ENCODE measurements at places on chromosomes 11 and 22. TPM values are rescaled to one million over a fixed set of nuclear protein-coding genes. Genes with fewer than 3 reads are reported as not detected.

- no peak for DNase-seq
These were observed 6.0 kb upstream of the SLC35C1 start for GRCh38 chr11:45798793-45799441.

- no peak for DNase-seq
These were observed 58.7 kb upstream of the CHST1 start for GRCh38 chr11:45724153-45724552.

DNA sequence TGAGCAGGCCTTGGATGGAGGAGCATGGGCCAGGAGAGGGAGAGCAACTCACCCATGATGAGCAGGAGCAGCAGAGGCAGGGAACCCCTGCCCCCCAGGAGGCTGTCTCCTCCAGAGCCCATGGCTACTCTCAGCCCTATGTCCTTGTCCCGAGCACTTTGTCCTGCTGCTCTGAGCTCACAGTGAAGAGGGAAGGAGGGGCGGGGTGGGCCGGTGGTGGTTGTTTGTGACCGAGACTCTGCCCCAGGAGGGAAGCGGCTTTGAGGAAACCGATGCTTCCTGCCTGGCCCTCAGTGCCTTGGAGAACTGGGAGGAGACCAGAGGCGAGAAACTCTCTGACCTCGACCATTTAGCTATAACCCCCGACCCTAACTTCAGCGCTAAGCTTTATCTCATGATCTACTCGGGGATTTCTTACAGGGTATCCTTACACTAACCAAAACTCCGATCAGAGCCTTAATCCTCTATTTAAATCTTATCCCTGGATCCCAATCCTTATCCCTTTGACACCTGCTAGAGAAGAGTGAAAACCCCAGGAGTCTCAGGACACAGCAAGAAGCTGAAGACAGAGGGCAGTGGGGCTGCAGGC, at the start of gene ROBO4:
Gene ROBO4, minus strand, starts transcription at position 192 of the 589 bp plus-strand sequence. Its CDS starts 70 bp downstream, at position 122.
- DNase-seq = no peak

DNA sequence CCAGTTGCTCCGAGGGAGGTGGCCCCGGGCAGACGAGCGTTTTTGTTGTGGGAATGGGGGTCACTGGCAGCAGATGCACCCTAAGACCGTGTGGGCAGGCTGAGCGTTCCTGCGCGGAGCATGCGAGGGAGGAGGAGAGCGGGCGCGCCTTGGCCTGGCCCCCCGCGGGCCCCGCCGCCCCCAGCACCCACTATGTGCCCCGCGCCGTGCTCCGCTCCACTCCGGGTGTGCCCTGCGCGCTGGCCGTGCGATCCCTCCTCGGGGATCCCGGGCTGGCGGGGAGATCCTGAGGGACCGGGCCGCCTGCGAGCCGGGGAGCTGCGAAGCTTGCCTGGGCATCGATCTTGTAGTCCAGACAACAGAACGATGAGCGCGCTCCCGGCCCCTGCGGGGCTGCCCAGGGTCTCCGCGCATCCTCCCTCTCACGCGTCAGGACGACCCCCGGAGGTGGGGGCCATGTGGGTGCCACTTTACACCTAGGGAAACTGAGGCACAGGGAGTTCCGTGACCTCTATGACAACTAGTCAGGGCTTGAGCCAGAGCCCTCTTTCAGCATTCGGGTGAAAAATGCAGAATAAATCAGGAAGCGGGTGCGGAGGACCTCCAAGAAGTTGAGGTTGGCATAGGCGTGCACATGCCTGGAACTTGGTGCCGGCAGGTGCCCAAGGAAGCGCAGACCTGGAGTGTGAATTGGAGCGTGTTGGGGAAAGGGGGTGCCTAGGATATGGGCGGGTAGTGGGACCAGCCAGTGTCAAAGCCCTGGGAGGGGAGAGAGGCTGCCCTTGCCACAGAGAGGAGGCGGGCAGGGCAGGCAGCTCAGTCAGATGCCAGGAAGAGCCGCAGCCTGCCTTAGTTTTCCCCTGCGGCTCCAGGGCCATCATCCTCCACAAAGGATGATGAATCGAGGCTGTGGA, 1.3 kb upstream of the KMT5B start:
- DNase-seq = no peak

GRCh38 chr11:134731213-134731961, 319.3 kb upstream of the B3GAT1 start:
- no peak for DNase-seq

- no peak for DNase-seq
These were observed 1.2 kb upstream of the DERL3 start for GRCh38 chr22:23840026-23840425.

GRCh38 chr11:78420255-78420764, 2.7 kb upstream of the GAB2 start:
- DNase-seq = peak; percentile 45

- no peak for DNase-seq
These were observed 83.3 kb upstream of the ALKBH3 start for GRCh38 chr11:43797337-43797736.

DNA sequence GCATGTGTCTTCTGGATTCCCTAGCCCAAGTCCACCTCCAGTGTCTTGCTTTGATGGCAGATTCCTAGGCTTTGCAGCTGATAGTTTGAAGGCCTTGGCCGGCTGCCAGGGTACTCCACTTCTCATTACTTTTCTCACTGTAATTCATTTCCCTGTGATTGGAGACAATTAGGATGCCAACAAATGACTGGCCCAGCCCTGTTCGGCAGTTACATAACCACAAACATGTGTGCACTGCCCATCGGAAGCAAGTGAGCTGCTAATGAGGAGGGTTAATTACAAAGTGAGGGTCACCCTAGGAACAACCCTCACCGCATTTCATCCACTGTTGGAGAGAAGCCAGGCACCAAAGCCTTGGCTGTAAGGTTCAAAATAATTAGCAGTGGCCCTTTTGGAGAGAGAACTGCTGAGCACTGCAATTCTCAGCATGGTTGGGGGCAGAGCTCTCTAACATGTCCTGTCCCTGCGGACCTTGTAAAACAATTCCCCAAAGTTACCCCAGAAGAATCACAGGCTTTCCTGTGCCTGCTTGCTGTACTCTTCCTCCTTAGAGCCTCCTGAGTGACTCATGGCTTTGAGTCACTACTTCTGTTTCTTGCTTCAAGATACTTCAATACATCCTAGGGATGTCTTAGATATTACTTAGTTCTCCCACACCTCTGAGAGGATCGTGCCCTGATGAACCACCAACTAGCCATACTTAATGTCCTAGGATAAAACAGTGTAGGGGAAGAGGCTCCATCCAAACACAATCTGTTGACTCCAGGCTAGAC, 109.7 kb upstream of the GALNT18 start:
- DNase-seq = no peak

DNA sequence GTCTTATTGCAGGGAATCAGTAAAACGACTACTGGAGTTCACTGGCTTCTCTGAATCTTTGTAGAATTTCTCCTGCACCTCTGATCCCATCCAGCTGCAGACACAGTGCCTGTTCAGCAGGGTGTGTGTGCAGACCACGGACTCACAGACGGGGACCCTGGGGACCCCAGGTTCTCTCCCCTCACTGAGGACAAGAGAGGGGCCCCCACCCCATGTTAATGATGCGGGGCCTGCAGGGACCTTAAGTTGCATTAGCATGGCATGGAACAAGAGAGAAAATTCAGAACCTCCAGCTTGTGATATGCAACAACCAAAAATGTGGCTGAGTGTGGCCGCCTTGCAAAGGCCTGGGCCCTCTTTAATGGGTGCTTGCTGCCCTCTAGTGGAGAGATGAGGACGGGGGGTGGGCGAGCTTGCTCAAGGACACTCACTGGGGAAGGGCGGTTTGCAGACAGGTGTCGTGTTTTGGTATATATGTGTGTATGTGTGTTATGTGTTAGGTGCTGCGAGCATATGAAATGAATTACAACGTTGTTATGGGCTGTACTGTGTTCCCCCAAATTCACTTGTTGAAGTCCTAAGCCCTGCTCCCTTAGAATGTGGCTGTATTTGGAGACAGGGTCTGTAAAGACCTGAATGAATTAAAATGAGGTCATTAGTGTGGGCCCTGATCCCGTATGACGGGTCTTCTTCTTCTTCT, 84.4 kb upstream of the SEPTIN5 start:
- peak; percentile 80 for DNase-seq

DNA sequence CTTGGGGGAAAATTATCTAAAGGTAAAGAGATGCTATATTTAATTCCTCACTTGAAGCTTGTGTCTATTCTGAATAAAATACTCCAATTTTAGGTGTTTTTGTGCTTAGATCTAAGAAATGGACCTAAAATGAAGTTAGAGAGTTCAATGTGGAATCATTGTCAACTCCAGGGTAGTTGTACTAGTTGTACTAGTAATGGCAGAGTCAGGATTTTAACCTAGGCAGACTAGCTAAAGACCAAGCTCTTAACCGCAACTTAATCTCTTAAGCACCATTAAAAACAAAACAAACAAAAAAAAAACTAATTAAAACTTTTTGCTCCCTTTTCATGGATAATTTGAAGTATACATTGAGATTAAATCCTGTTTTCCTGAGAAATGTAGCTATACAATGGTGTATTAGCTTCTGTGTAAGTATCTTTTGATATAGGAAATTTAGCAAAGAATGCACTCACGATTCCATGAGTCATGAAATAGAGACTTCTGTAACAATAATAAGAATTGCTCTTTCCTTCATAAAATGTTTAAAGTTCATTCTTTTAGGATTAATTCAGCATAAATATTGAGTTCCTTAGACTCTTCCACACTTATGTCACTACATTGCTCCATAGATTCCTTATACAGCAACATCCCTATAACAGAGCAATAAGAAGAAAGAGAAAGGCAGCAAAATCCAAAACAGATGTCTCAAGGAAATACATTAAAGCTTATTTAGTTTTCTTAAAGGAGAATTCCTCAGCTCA, 26.5 kb upstream of the SOX6 start:
- DNase-seq = no peak

- DNase-seq = no peak
These were observed at the start of gene CD3G for GRCh38 chr11:118343981-118344515. Gene CD3G (plus strand): TSS chr11:118344344. CDS start chr11:118344424, 80 bp downstream.

Gene MMP10
- not detected for total RNA-seq

Gene OR51B2
- total RNA-seq = 0.37 TPM

Gene LRRN4CL
- total RNA-seq = not detected

DNA sequence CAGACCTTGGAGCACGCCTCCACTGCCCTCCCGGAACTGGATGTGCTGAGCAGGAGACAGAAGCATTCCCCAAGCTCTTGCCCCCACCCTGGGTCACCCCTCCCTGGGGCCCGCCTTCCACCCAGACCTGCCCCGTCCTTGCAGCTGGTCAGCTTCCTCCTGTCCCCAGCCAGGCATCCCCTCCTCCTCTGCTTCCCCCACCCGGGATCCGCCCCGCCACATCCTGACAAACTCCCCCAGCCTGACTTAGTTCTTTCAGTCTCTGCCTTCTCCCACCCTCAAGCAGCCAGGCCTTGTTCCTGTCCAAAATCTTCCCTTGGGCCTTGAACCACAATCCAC, 1.1 kb upstream of the PLXNB2 start:
- DNase-seq = no peak

DNA sequence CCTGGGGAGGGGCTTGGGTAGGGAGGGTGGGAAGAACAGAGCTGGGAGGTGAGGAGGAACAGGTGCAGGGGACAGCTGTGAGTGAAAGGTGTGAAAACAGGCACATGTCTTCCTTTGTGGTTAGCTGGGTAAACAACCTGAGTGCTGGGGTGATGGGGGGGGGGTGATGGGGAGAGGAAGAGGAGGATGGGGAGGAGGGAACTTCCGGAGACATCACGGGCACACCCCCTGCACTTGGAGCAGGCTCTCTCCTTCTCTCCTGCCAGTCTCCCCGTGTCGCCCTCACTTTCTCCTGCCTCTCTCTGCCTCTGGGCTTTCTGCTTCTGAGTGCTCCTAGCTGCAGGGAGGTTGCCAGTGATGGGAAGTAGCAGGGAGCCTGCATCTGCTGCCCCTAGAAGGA, 8.8 kb downstream of the CXCR5 start:
- no peak for DNase-seq

DNA sequence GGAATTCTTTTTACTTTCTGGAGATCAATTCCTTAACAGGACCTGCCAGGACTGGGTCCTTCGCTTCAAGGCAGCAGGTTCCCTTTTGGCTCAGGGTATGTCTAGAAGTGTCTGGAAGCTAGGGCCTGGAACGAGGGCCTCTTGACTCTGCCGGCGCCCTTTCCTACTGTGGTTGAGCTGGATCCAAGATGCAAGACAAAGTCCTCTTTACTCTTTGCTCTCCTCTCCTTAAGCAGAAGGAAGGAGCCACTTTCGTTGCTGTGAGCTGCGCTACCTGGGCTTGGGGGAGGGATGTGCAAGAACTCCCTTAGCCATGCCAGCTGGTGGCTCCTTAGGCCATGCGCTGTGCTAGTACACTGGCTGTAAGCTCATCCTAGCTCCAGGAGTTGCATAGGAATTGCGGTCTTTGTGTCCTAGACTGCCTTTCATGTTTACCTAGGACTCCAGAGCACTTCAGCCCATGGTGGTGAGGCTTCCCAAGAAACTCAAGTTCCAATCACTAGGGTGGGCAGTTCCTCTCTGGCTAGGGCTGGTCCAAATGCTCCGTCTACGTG, 18.1 kb downstream of the GLB1L2 start:
- DNase-seq = no peak

Gene PNPLA3
- 29.6 TPM for total RNA-seq

Gene APOBEC3H
- not detected for total RNA-seq

DNA sequence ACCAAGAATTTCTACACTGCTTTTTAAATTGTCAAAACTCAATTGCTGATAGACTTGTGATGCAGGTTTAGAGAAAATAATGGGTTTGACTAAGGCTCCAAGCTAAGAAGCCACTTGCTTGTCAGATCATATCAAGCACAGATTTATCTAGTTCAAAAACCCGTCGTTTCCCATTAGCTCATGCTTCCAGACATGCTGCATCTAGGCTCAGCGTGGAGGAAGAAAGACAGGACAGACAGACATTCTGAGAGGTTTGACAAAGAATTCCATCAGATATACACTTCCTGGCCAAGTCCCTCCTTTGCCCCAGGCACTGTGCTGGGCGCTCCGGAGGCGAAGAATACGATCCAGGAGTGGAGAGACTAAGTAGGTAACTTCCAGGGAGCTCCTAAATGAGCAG, 76.8 kb downstream of the KCNC1 start:
- no peak for DNase-seq

DNA sequence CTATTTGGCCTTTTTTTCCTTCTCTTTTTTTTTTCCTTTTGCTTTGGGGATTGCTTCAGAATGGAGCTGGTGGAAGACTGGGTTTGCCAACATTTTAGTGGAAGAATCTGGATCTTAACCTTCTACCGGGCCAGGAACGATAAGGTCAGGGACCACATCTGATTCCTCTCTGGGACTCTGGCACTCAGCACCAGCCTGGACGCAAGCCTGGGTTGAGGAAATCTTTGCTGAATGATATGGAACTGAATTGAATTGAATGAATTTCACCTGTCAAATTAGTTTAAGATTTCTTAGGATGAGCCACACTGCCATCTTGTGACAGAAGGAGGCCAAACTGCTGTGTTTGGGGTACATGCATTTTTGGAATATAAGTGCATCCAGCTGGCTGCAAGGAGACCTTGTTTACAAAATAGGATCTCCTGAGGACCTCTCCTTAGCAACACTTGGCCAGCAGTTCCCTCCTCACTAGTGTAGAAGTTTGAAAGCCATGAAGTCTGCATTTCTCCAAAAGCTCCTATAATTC, 30.4 kb downstream of the TPBGL start:
- DNase-seq = no peak

Gene DSCAML1
- 0.42 TPM for total RNA-seq

- DNase-seq = no peak
These were observed 215.6 kb downstream of the DDX10 start for GRCh38 chr11:108880510-108880909.

Gene CD3G
- total RNA-seq = 0.19 TPM
